ENCODE measurements at places on chromosomes 4 and X.

DNA sequence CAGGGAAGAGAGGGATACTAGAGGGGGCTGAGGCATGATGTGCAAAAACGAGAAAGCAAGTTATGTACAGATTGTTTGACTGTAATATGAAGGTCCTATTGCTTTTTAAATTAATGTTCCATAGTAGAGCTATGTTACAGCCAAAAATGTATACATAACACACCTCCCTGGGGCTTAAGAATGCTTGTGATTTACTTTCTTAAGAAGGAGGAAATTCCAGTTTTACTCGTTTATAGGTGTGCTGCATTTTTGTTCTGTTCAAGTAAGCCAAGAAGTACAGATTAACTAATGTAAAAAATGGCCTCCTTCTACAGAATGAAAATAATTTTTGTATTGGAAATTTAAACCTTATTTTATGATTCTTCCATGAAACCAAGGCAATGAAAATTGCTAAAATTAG lies 614.4 kb upstream of the NR3C2 start:
- no peak for DNase-seq

- no peak for DNase-seq
Observed at GRCh38 chr4:153464068-153464467, 2.1 kb upstream of the TMEM131L start.

DNA sequence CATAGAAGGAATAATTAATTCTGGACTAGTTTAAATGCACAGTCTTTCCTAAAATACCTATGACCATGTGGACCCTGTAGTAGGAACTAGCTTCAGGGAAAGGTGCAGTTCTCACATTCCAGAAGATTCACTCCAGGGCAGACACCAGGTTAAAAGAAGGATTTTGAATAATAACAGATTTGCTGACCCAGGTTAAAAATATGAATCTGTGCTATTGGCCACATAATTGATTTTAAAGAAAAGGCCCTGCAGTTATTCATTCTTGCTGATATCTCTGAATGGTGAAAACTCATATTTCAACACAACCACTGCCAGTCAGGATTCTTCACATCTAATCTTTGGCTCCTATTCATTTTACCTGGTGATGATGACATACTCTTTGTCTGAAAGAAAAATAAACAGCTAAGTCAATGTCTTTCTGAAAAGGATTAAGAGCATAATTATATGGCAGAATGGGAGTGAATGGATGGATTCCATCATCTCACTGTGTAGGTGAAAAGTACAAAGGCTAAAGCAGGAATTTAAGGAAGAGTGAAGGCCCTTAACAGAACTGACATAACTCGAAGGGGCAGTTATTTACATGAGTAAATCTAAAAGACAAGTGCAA lies 432.8 kb downstream of the PDGFC start:
- DNase-seq, result no peak

DNA sequence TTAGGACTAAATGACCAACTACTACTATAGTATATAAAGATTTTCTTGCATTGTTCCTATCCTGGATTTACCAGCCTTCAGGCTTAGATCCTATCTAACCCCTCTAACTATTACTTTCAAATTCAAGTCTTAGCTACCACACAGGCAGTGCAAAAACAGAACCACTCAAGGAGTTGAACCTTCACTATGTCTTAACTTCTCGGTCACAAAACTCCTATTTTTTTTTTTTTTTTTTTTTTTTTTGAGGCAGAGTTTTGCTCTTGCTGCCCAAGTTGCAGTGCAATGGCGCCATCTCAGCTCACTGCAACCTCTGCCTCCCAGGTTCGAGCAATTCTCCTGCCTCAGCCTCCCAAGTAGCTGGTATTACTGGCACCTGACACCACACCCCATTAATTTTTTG lies 6.3 kb upstream of the FAM200B start:
- no peak for DNase-seq

GRCh38 chr4:153549405-153549804 lies 83.2 kb downstream of the TMEM131L start:
- DNase-seq, result no peak

DNA sequence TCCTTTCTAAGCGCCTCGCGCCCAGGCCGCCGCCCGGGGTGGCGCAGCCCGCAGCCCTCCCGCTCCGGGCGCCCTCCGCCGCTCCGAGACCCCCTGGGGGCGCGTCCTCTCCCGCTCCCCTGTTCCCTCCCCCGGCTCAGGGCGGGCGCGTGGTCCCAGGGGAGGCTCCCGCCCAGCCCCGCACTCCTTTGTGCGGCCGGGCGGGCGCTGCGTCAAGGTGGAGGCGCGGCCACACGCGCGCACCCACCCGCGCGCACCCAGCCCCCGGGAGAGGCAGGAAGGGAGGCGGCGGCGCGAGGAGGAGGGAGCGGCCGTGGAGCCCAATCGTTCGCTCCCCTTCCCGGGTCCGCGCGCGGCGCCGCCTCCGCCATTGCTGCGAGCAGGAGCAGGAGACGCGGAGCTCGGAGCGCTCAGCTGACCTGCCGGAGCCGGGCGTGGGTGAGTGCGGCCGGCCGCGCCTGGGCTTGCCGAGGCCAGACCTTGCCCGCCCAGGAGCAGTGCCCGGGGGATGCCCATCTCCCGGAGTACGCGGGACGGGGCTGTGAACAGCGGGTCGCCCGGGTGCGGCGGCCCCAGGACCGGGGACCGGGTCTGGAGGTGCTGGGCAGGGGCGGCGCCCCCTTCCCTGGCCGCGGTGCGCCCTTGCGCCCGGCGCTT lies at the start of gene NSG1:
TSS of gene NSG1 (plus strand) at position 367 of the 657 bp plus-strand sequence. CDS start 528 bp downstream, outside the sequence.
- peak; percentile 59 for DNase-seq

GRCh38 chr4:130192787-130193186 lies 1096.8 kb downstream of the C4orf33 start:
- no peak for DNase-seq

DNA sequence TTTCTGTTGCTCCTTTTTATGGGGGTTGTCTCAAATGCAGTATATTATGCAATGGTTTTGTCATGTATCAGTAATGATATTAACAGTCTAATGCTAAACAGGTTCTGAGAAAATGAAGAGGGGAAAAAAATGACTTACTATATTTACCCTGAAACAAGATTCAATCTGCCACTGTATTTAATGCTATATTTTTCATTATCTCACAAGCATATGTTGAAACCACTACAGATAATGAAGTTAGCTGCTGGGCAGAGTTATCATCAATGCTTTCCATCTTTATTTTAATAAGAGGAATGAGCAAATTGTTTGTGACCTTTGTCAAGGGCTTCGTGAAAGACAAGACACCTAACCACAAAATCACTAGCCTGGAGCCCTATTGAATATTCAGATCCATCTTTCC lies 32.6 kb upstream of the NAA11 start:
- DNase-seq, result no peak
